ENCODE measurements at places on chromosomes 1 and 21. TPM values are rescaled to one million over a fixed set of nuclear protein-coding genes. Genes with fewer than 3 reads are reported as not detected.

- H3K36me3 ChIP-seq = no peaks in the 10 kb centered on the region
- no peak overlapping the region for H3K4me3 ChIP-seq
- peaks cover 6% of the 10 kb centered on the region for H3K4me1 ChIP-seq
- H3K27ac ChIP-seq = no peak overlapping the region
- H3K27me3 ChIP-seq = no peaks in the 10 kb centered on the region
Measured at GRCh38 chr1:20410503-20410902, 75.5 kb downstream of the CAMK2N1 start.

DNA sequence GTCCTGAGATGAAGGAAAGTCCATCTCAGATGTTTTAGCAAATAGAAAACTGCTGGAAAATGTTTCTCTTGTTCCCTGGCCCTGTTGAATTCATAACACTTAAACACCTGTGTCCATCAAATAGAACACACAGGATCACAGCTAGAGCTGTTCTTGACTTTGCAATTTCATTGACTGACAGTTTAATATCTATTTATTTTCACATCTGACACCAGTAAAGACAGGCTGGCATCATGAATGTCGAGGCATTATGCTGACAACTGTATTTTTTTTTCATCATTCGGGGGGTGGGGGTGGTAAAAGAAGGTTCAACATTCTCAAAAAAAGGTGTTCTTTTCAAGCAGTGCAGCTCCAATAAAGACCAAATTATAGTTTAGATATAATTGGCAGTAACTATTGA lies 591.2 kb upstream of the PTBP2 start:
- H3K4me3 ChIP-seq = no peak overlapping the region
- no peaks in the 10 kb centered on the region for H3K36me3 ChIP-seq
- no peaks in the 10 kb centered on the region for H3K4me1 ChIP-seq
- no peak for DNase-seq
- no peaks in the 10 kb centered on the region for H3K27me3 ChIP-seq

- no peaks in the 10 kb centered on the region for H3K27me3 ChIP-seq
- H3K36me3 ChIP-seq = no peaks in the 10 kb centered on the region
- no peak overlapping the region for H3K27ac ChIP-seq
- H3K4me3 ChIP-seq = no peak overlapping the region
- H3K4me1 ChIP-seq = no peaks in the 10 kb centered on the region
Measured at GRCh38 chr1:33375316-33375715, 54.4 kb upstream of the A3GALT2 start.

GRCh38 chr1:17765444-17766411 lies 10.6 kb downstream of the ACTL8 start:
- H3K4me3 ChIP-seq = no peak overlapping the region
- H3K27ac ChIP-seq = no peak overlapping the region
- DNase-seq = no peak

WNT3A gene
- polyA plus RNA-seq = not detected

Data from endothelial cell of umbilical vein (primary cell).